ENCODE measurements at places on chromosomes 2 and 18.

DNA sequence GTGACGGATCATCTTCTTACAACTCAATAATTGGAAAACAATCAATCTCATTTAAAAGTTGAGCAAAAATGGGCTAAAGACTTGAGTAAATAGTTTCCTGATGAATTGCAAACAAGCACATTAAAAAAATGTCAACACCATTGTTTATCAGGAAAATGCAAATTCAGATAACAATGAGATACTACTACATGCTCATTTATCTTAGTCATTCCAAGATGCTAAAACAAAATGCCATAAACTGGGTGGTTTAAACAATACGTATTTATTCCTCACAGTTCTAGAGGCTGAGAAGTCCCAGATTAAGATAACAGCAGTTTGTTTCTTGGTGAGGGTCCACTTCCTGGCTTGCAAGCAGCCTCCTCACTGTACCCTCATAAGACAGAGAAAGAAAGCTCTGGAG, 359.6 kb downstream of the NR4A2 start:
- no peak for DNase-seq

- DNase-seq = no peak
These were observed 42.1 kb upstream of the DNMT3A start for GRCh38 chr2:25383806-25384205.

DNA sequence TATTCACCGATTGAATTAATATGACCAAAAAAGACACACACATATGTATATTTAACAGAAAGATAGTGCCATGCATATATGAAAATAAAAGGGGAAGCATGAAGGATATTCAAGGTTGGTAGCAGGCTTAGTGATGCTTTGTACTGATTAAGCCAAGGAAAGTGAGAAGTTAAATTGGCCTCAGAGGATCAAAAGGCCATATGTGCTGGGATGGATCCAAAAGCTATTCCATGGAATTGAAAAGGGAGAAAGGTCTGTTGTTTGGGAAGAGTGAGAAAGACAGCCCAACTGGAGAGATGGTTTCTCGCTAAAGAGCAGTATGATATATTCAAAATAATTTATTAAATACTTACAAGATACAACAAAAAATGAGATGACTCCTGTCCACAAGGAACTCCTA, 65.9 kb downstream of the INSIG2 start:
- DNase-seq = no peak

DNA sequence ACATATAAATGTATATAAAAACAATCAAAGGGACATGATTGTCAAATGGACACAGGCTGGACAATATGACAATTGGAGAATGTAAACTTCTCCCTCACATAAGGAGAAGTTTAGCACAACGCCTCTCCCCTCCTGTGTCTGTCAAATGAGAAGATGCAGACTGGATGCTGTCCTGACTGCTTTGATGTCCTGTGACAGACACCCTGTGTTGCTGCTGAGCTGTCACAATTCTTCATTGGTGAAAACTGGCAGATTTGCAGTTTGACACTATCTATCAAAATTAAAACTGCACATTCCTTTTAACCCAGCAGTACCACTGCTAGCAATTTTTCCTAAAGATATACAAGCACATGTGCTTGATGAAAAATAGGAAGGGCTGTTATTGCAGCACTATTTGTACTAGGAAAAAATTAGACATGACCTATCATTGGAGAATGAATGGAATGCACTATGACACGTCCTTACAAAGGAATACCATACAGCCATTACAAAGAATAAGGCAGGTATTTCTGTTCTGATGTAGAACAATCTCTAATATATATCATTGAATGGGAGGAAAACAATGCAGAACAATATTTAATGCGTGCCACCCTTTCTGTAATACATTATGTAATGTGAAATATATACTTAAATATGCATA, 12.4 kb downstream of the DPYSL5 start:
- no peak for DNase-seq

- no peak for DNase-seq
These were observed 92.5 kb upstream of the NCK2 start for GRCh38 chr2:105652014-105652796.

- no peak for DNase-seq
These were observed 51.4 kb downstream of the CRACDL start for GRCh38 chr2:98884658-98885057.

DNA sequence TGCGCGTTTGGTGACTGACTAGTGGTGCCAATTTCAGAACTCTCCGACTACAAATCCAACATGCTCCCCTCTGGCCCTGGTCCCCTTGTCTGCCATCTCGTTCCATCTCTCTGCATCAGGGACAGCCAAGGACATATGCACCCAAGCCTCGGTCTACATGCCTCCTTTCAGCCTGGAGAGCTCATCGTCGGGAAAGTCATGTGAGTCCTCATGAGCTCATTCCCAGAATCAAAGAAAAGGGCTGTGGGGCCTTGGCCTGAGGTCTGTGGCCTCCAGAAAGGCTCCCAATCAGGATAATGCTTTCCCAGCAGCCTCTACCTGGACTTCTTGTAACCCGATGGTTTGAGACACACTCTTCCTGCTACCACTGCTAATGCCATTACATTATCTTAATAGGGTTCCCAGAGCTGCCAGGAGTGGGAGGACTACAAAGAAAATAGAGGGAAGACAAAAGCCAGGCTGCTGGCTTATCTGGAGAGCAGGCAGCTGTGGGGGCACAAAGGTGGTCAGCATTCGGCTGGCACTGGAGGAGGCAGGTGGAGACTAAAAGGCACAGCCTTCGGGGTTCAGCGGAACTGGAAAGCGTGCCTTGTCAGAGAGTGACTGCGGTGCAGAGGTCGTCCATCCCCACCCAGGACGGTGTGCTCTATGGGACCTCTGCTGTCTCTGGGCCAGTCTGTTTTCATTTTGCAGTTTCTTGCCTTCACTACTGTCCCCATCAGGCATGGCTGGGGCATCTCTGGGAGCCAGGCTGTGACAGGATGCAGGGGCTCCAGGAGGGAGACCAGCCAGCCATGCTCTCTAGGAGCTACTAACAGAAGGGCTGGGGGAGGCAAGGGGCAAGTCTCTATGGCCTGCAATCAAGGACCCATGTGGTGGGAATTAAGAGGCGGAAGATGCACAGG, 104.4 kb upstream of the SMAD2 start:
- no peak for DNase-seq

DNA sequence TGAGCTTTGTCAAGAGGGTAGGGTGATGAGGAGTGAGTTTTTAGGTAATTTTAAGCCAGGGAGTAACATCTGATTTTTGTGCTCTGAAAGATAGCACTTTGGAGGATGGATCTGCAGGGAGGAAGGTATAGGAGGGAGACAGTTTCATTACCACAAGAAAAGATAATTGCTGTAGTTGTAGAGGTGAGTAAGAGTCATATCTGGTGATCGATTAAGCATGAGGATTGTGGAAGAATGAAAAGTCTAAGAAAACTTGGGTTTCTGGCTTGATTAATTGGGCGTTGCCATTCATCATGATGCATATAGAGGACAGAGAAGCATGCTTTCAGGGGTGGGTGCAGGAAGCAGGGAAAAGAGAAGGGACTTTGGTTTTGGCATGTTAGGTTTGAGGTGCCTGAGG, 18.5 kb downstream of the KCMF1 start:
- DNase-seq = no peak

GRCh38 chr2:95374451-95374920, 28.0 kb upstream of the FAHD2A start:
- DNase-seq = no peak

DNA sequence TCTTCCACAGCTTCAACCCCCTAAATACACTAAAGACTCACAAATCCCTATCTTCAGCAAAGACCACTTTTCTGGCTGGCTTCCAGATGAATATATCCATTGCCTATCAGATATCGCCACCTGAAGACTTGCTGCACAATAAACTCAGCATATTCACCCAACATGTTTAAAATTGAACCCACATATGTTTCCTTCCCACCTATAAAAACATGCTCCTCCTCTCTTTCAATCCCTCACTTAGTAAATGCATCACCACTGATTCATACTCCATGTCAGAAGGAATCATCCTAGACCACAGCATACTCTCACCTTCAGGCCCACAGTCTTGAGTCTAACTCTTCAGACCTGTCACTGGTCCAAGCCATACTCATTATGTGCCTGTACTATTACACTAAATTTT, 5.3 kb downstream of the SPC25 start:
- no peak for DNase-seq

DNA sequence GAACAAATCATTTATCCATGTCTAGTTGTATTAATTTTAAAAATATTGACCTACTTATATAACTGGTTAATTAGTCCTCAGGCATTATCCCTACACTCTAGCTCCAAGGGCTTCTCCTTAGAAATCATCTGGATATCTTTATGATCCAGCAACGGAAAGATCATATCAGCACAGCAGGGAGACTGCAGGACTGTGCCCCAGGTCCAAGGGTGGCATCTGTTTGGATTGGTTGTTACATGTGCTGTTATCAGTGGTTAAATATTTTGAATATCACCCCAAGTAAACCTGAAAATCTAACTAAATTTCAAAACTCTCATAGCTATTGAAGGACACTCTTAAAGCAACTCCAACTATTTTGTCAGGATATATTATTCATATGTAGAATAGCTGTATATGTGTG, 556.2 kb upstream of the ZEB2 start:
- no peak for DNase-seq

DNA sequence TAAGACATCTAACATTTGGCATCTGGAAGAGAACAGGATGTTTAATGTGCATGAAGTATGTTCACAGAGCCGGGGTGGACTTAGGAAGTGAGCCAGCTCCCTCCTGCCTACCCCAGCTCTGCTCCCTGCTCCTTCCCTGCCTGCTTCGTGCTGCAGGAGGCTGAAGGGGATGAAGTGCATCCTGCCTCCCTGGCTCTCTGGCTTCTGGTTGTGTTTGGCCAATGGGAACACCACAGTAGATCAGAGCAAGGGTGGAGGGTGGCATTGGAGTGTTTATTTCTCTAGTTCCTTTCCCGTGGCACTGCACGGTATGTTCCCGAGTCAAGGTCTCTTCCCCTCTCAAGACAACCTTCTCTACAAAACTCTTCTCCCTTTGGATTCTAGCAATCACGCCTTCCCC, 379.9 kb downstream of the CLIP4 start:
- DNase-seq = no peak
